ENCODE measurements at places on chromosomes 4 and X. TPM values are rescaled to one million over a fixed set of nuclear protein-coding genes. Genes with fewer than 3 reads are reported as not detected.

TLR6 gene
- 6.3 TPM for total RNA-seq

AMTN gene
- not detected for total RNA-seq

IBSP gene
- total RNA-seq: not detected

PCDH10 gene
- not detected for total RNA-seq

- H3K27ac ChIP-seq: peak overlapping the region; percentile 81
- peak overlapping the region; percentile 20 for H3K4me3 ChIP-seq
- peaks cover 2% of the 10 kb centered on the region for H3K36me3 ChIP-seq
Measured at GRCh38 chr4:147943159-147943638, 211.3 kb downstream of the ARHGAP10 start.

GRCh38 chr4:14054391-14054790, 426.9 kb upstream of the BOD1L1 start:
- DNase-seq: no peak
- H3K27me3 ChIP-seq: no peaks in the 10 kb centered on the region
- no peak overlapping the region for H3K27ac ChIP-seq
- H3K36me3 ChIP-seq: no peaks in the 10 kb centered on the region

DNA sequence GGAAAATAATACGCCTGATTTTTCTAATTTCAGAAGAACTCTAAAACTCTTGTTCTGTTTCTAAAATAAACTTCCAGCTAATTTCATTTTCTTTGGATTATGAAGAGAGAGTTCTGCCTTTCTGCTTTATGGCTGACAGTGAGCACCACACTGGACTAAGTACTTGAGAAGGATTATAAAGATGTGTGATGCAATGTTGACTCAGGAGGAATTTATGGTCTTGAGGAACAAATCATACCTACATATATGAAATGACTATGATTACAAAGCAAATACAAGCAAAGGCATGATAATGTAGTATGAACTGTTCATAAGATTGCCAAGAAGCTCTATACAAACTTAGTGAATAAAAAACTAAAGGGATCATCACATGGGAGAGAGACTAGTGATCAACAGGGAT, 13.0 kb upstream of the SLC25A5 start:
- H3K36me3 ChIP-seq: no peaks in the 10 kb centered on the region
- no peak overlapping the region for H3K4me3 ChIP-seq
- H3K27ac ChIP-seq: no peak overlapping the region

GRCh38 chr4:149553959-149554520, 261.6 kb downstream of the IQCM start:
- no peak for DNase-seq
- H3K27me3 ChIP-seq: no peaks in the 10 kb centered on the region
- H3K27ac ChIP-seq: no peak overlapping the region
- no peaks in the 10 kb centered on the region for H3K36me3 ChIP-seq
- no peak overlapping the region for H3K4me3 ChIP-seq

DNA sequence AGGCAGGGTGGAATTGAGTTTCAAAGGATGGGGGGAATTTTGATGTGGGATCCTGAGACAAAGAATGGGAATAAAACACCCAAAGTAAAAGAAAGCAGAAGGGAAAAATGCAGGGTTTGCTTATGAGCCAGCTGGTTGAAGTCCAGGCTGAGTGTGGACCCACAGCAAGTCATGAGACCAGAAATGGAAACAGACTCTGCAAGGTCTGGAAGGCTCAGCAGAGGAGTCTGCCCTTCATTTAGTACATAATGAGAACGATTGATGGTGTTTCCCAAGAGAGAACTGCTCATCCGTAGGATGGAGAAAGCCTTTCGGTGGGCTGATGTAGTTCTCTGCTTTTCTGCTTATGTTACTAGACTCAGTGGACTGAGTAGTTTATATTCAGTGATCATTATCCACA, 259.1 kb downstream of the C4orf33 start:
- H3K4me1 ChIP-seq: no peaks in the 10 kb centered on the region
- no peak overlapping the region for H3K4me3 ChIP-seq
- H3K27ac ChIP-seq: no peak overlapping the region
- no peaks in the 10 kb centered on the region for H3K27me3 ChIP-seq
- no peaks in the 10 kb centered on the region for H3K36me3 ChIP-seq
- DNase-seq: no peak

DNA sequence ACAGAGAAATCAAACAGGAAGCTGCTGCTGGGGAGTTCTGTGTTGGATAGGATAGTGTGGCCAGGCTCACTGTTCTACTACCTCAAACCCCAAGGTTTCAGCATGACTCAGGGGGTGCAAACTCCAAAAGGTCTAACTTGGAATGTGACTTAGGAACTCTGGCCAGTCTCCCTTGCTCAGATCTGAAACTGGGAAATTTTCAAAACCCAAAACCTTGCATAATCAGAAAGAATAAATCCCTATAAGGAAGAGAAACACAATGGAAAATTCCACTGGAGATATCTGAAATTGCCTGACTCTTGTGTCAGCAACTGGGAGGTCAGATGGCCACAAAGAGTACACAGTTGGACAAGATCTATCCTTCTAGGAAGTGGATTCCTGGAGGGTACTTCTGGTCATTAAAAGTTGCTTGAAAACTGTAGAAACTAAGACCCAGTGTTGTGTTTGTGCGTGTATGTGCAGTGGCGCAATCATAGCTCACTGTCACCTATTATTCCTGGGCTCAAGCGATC, 58.0 kb downstream of the PPEF2 start:
- DNase-seq: no peak
- no peaks in the 10 kb centered on the region for H3K4me1 ChIP-seq
- no peak overlapping the region for H3K27ac ChIP-seq

- peaks cover 2% of the 10 kb centered on the region for H3K4me1 ChIP-seq
- H3K27me3 ChIP-seq: no peaks in the 10 kb centered on the region
- H3K36me3 ChIP-seq: no peaks in the 10 kb centered on the region
- H3K4me3 ChIP-seq: no peak overlapping the region
- no peak overlapping the region for H3K27ac ChIP-seq
Measured at GRCh38 chrX:20221902-20222301, 44.8 kb downstream of the RPS6KA3 start.

- peak; percentile 15 for DNase-seq
- H3K27ac ChIP-seq: no peak overlapping the region
- H3K4me1 ChIP-seq: peaks cover 14% of the 10 kb centered on the region
Measured at GRCh38 chr4:186058253-186058979, 10.5 kb upstream of the TLR3 start.

Data from natural killer cell (primary cell).